Tibial artery (tissue), 4 donors: ENCODE measurements at places on chromosomes 4 and X.

- DNase-seq, result no peak
- no peaks in the 10 kb centered on the region for H3K36me3 ChIP-seq
- no peaks in the 10 kb centered on the region for H3K27me3 ChIP-seq
- H3K4me1 ChIP-seq, result no peaks in the 10 kb centered on the region
Measured at GRCh38 chr4:47061435-47061834, 30.1 kb downstream of the GABRB1 start.

- no peak for DNase-seq
- no peaks in the 10 kb centered on the region for H3K36me3 ChIP-seq
- H3K4me3 ChIP-seq, result no peak overlapping the region
- H3K27ac ChIP-seq, result no peak overlapping the region
- H3K4me1 ChIP-seq, result no peaks in the 10 kb centered on the region
- H3K27me3 ChIP-seq, result no peaks in the 10 kb centered on the region
Measured at GRCh38 chr4:139951021-139951420, 203.0 kb downstream of the MAML3 start.

DNA sequence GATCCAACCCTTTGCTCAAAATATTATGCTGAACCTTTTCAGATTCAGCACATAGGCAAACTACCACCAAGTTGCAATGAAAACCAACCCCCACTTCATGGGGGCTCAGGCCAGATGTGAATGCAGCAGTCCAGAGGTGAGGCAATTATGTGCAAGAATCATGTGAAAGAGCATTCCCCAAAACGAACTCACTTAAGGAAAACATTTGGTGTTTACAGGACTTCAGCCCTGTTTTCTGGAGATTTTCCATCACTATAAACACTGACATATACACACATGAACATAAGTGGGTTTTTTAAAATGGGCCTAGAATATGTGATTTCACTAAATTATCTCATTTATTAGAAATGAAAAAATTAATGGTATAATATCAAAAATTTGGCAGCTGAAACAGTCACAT, 31.5 kb downstream of the BMP3 start:
- no peak overlapping the region for H3K27ac ChIP-seq
- no peak for DNase-seq
- no peaks in the 10 kb centered on the region for H3K36me3 ChIP-seq
- no peaks in the 10 kb centered on the region for H3K27me3 ChIP-seq

DNA sequence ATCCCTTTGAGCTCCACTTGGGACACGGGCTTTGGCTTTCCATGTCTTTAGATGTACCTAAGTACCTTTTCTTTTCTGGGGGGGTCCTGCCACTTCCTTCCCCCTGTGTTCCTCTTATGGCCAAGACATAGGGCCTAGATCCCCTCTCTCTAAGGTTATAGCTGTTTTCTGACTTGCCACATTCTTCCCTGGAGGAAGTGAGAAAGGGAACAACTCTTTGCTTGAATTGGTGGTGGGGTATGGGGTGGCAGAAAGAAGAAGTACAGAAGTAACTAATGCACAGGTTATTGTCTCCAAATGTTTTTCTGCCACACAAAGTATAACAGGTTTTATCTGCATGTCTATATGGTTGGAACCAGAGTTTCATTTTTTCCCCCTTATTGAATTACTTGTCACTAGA, 29.7 kb upstream of the DIPK2B start:
- no peak overlapping the region for H3K4me3 ChIP-seq
- H3K4me1 ChIP-seq, result no peaks in the 10 kb centered on the region
- no peak for DNase-seq
- no peak overlapping the region for H3K27ac ChIP-seq
- no peaks in the 10 kb centered on the region for H3K36me3 ChIP-seq
- no peaks in the 10 kb centered on the region for H3K27me3 ChIP-seq

DNA sequence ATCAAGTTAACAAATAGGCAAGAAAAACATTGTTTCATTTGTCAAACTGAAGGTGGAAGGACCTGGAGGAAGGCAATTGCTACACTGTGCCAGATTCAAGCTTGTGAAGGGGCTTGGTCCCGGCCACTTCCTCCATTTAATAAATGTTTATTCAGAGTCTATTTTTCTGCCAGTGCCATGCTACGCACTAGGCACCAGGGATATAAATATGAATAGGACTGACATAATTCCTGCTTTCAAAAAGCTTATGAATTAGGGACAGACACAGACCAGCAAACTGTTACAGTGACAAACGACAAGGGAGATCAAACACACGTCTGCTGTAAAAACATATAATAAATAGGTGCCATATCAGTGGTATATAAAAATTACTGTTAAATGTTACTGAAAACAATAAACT, 571 bp downstream of the TLR6 start:
- H3K4me3 ChIP-seq, result peak overlapping the region; percentile 22
- H3K36me3 ChIP-seq, result no peaks in the 10 kb centered on the region
- H3K27ac ChIP-seq, result no peak overlapping the region
- no peak for DNase-seq
- no peaks in the 10 kb centered on the region for H3K4me1 ChIP-seq

- H3K27me3 ChIP-seq, result peaks cover 19% of the 10 kb centered on the region
- no peaks in the 10 kb centered on the region for H3K4me1 ChIP-seq
- no peak for DNase-seq
- no peak overlapping the region for H3K27ac ChIP-seq
- no peaks in the 10 kb centered on the region for H3K36me3 ChIP-seq
- no peak overlapping the region for H3K4me3 ChIP-seq
Measured at GRCh38 chr4:1778642-1779392, 14.3 kb upstream of the FGFR3 start.

DNA sequence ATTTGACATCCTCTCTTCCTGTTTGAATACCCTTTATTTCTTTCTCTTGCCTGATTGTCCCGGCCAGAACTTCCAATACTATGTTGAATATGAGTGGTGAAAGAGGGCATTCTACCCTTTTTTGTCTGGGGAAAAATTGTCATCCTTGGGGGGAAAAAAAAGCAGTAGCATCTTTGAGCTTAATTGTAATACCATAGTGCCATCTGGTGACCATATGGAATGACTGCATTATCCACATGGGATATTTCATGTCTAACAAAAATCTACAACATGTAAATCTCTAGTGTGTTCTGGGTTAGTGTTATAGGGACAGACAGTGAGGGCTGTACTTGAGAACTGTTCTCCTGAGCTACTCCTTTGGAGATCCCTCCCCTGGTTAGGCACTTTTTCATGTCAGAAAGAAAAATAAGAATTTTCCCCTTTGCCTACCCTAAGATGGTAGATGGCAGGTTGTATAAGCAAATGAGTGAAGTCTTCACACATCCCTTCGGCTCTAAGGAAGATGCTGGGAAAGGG, 26.0 kb downstream of the CAPN6 start:
- no peaks in the 10 kb centered on the region for H3K36me3 ChIP-seq
- no peaks in the 10 kb centered on the region for H3K27me3 ChIP-seq
- no peaks in the 10 kb centered on the region for H3K4me1 ChIP-seq
- no peak overlapping the region for H3K4me3 ChIP-seq
- H3K27ac ChIP-seq, result no peak overlapping the region

GRCh38 chr4:55116450-55116849, 8.9 kb downstream of the KDR start:
- H3K27me3 ChIP-seq, result no peaks in the 10 kb centered on the region
- no peak overlapping the region for H3K27ac ChIP-seq
- no peak for DNase-seq
- H3K36me3 ChIP-seq, result peaks cover 17% of the 10 kb centered on the region
- H3K4me1 ChIP-seq, result no peaks in the 10 kb centered on the region

GRCh38 chr4:176874721-176875445, 82.2 kb upstream of the VEGFC start:
- no peaks in the 10 kb centered on the region for H3K36me3 ChIP-seq
- H3K4me1 ChIP-seq, result no peaks in the 10 kb centered on the region
- no peak overlapping the region for H3K27ac ChIP-seq

- no peak for DNase-seq
- no peaks in the 10 kb centered on the region for H3K4me1 ChIP-seq
- no peak overlapping the region for H3K27ac ChIP-seq
- H3K4me3 ChIP-seq, result no peak overlapping the region
- no peaks in the 10 kb centered on the region for H3K27me3 ChIP-seq
Measured at GRCh38 chr4:80136270-80136669, 61.0 kb upstream of the PRDM8 start.

DNA sequence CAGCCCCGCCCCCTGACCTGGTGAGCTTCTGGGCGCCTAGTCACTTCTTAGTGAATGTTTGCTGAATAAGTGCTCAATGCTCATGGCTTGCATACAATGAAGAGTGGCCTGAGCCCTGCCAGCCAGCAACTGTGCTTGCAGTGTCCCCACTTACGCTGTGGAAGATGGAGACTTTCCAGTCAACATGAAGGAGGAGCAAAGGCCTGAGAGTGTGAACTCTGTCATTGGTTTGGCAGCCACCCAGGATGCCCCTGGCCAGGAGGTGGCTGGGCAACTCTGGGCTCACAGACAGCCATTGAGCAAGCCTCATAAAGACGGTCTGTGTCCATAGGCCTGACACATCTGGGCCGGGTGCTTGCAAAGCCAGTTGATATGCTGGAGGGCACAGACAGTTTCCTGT, 72.1 kb upstream of the MAMLD1 start:
- no peaks in the 10 kb centered on the region for H3K27me3 ChIP-seq
- no peak overlapping the region for H3K27ac ChIP-seq
- no peak overlapping the region for H3K4me3 ChIP-seq
- no peaks in the 10 kb centered on the region for H3K36me3 ChIP-seq
- no peak for DNase-seq
- no peaks in the 10 kb centered on the region for H3K4me1 ChIP-seq

GRCh38 chrX:40127052-40127451, 29.3 kb upstream of the BCOR start:
- H3K27ac ChIP-seq, result no peak overlapping the region
- H3K4me3 ChIP-seq, result no peak overlapping the region
- no peak for DNase-seq
- no peaks in the 10 kb centered on the region for H3K36me3 ChIP-seq

GRCh38 chr4:95388911-95389310, 159.9 kb downstream of the UNC5C start:
- H3K36me3 ChIP-seq, result no peaks in the 10 kb centered on the region
- no peak overlapping the region for H3K4me3 ChIP-seq
- H3K27ac ChIP-seq, result no peak overlapping the region
- H3K27me3 ChIP-seq, result no peaks in the 10 kb centered on the region
- H3K4me1 ChIP-seq, result peaks cover 17% of the 10 kb centered on the region
- DNase-seq, result no peak

DNA sequence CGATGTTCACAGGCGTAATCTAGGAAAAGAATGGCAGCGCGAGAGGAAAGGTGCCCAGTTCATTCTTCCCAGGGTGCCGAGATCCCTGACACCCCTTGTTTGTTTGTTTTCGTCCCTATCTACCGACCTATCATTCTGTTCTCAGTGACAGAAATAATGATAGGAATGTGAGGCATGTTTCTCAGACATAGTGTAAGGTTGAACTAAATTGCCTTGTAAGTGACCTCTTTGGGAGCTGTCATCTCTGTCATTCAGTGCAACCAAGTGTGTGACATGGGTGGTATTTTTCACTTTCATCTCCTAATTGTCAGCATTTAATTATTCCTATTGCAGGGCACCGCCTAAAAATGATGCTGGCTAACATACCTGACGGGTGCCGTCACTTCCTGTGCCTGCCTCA, 24.4 kb downstream of the CLDN22 start:
- H3K4me3 ChIP-seq, result no peak overlapping the region
- no peaks in the 10 kb centered on the region for H3K27me3 ChIP-seq
- no peak for DNase-seq
- H3K27ac ChIP-seq, result no peak overlapping the region
- H3K4me1 ChIP-seq, result no peaks in the 10 kb centered on the region
- H3K36me3 ChIP-seq, result peaks cover 26% of the 10 kb centered on the region

- no peak for DNase-seq
- no peaks in the 10 kb centered on the region for H3K27me3 ChIP-seq
- no peak overlapping the region for H3K27ac ChIP-seq
- H3K36me3 ChIP-seq, result peaks cover 29% of the 10 kb centered on the region
Measured at GRCh38 chr4:78585633-78586032, 34.1 kb downstream of the ANXA3 start.

GRCh38 chr4:7513671-7514070, 78.9 kb upstream of the PSAPL1 start:
- H3K4me1 ChIP-seq, result peaks cover 2% of the 10 kb centered on the region
- H3K27me3 ChIP-seq, result no peaks in the 10 kb centered on the region
- no peak overlapping the region for H3K27ac ChIP-seq
- H3K4me3 ChIP-seq, result no peak overlapping the region
- DNase-seq, result no peak
- H3K36me3 ChIP-seq, result no peaks in the 10 kb centered on the region

- H3K27ac ChIP-seq, result peak overlapping the region; percentile 79
- H3K4me1 ChIP-seq, result no peaks in the 10 kb centered on the region
- DNase-seq, result no peak
- no peaks in the 10 kb centered on the region for H3K36me3 ChIP-seq
- no peaks in the 10 kb centered on the region for H3K27me3 ChIP-seq
Measured at GRCh38 chrX:56728752-56729151, 291 bp upstream of the NBDY start.

DNA sequence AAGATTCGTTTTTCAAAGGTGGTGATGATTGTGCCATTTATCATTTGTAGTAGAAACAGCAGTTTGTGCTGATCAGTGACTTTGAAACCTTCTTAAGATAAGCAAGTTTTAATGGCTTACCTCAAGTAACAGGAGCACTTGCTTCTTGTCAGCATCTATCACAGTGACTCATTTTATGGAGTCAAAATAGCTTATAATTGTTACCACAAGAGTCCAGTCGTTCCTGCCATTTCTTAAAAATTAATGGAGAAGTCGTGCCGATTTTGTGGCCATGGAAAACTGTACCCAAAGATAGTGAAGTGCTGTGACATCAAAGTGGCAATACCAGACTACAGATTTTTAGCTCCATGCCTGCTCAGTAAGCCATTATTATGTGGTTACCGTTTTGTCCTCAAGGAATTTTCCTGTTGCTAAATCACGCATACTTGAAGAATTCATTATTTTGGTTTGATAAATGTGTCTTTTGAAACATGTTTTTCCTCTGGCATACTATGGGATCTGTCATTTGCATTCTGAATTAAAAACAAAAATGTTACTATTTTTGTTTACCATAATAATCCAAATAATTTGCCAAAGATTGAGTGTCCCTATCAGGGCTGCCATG, 129.9 kb downstream of the CBR4 start:
- H3K4me3 ChIP-seq, result no peak overlapping the region
- H3K27me3 ChIP-seq, result no peaks in the 10 kb centered on the region
- DNase-seq, result no peak
- H3K27ac ChIP-seq, result peak overlapping the region; percentile 88

- no peaks in the 10 kb centered on the region for H3K4me1 ChIP-seq
- H3K27ac ChIP-seq, result no peak overlapping the region
- no peak for DNase-seq
- no peak overlapping the region for H3K4me3 ChIP-seq
- no peaks in the 10 kb centered on the region for H3K27me3 ChIP-seq
Measured at GRCh38 chr4:11469650-11470437, 41.1 kb upstream of the HS3ST1 start.

GRCh38 chr4:158571736-158572135, 50.1 kb downstream of the RXFP1 start:
- DNase-seq, result no peak
- no peaks in the 10 kb centered on the region for H3K27me3 ChIP-seq
- H3K4me3 ChIP-seq, result no peak overlapping the region
- no peaks in the 10 kb centered on the region for H3K36me3 ChIP-seq
- no peak overlapping the region for H3K27ac ChIP-seq

- no peaks in the 10 kb centered on the region for H3K4me1 ChIP-seq
- no peaks in the 10 kb centered on the region for H3K36me3 ChIP-seq
- no peaks in the 10 kb centered on the region for H3K27me3 ChIP-seq
- peak within 1 kb of the TSS; percentile 59 for H3K27ac ChIP-seq
- H3K4me3 ChIP-seq, result peak within 1 kb of the TSS; percentile 60
Measured at GRCh38 chr4:74038425-74039314, at the start of gene CXCL3. Gene CXCL3, minus strand, starts transcription at chr4:74038689. Its CDS starts 78 bp downstream, at chr4:74038611.
